ENCODE measurements at places on chromosomes 1 and 21.

GRCh38 chr1:178254433-178254832 lies 160.5 kb downstream of the RASAL2 start:
- no peak for DNase-seq

DNA sequence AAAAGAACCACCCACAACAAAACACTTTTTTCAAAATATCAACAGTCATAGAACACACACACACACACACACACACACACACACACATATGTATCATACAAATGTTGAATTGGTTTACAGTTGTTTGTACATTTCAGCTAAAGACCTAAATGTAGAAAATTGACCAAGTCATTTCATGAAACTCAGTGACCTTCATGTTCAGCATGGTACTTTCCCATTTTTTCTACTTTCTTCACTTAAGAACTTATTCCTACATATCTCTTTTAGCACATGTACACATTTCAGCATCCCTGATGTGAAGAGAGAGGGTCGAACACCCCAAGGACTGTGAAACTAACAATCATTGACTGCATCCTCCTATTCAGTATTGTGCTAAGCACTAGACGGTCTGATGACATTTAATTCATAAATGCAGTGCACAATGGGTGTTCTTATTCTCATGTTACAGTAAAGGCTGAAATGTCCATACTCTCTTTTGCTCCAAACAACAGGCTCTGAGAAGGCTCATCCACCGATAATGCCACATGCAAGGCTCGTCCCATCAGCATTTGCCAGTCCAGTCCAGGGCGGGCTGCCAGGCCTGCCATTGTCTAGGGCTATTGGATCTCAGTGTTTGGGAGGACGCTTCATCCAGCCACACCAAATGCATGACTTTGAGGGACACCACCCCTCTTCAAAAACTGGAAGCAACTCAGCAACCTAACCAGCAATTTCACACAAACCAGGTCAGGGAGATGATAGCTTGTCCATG lies 150.1 kb upstream of the RUNX1 start:
- DNase-seq, result no peak

GRCh38 chr1:212515329-212515760 lies 82.6 kb downstream of the NENF start:
- DNase-seq, result no peak

DNA sequence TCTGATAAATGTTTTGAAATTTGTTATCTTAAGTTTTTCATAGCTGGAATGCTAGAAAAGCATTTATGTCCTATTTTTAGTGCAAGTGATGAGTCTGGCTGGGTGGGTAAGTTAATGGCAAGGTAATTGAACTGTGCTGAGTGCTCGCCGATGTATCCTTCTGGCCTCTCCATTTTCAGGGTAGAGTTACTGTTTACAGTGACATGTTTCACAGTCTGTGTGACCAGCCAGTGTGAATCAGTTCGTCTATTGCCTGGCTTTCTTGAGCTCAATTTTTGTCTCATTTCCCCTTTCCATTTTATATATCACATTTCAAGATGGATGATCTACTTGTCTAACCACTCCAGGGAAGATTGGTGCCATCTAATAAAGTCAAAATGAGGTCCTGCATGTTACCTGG lies 44.1 kb downstream of the ITSN1 start:
- no peak for DNase-seq

DNA sequence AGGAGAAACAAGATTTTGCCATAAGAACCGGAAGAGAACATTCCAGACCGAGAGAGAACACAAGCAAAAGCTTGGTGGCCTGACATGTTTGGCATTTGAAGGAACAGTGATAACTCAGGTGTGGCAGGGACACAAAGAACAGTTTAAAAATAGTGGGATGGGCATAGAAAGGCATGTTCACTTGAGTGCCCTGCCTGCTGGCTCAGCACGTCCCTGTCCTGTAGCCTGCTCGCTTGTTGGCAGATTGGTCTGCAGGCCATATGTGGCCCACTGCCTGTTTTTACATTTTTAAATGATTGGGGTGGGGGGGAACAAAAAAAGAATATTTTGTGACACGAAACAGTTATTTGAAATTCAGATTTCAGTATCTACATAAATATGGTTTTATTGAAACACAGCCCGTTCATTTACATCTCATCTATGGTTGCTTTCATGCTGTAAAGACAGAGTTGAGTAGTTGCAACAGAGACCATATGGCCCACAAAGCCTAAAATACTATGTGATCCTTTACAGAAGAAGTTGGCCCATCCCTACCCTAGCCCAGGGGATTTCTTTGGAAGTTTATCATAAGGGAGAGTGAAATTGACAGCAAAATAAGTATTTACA lies 100.7 kb downstream of the RGL1 start:
- no peak for DNase-seq

All from CD4-positive, alpha-beta T cell treated with Interleukin-15 for 4 hours (primary cell).